Neural progenitor cell (in vitro differentiated cells): ENCODE measurements at places on chromosomes 2 and 18.

- H3K36me3 ChIP-seq = no peaks in the 10 kb centered on the region
- no peaks in the 10 kb centered on the region for H3K4me1 ChIP-seq
- no peak overlapping the region for H3K27ac ChIP-seq
- no peaks in the 10 kb centered on the region for H3K27me3 ChIP-seq
- H3K4me3 ChIP-seq = no peak overlapping the region
Observed at GRCh38 chr2:41204315-41204714, 752.4 kb upstream of the SLC8A1 start.

- no peaks in the 10 kb centered on the region for H3K27me3 ChIP-seq
- no peak for DNase-seq
- peaks cover 11% of the 10 kb centered on the region for H3K4me1 ChIP-seq
- no peak overlapping the region for H3K27ac ChIP-seq
- no peak overlapping the region for H3K4me3 ChIP-seq
Observed at GRCh38 chr2:121804997-121805765, 49.7 kb downstream of the TSN start.

- no peaks in the 10 kb centered on the region for H3K27me3 ChIP-seq
- H3K4me1 ChIP-seq = peaks cover 13% of the 10 kb centered on the region
- no peaks in the 10 kb centered on the region for H3K36me3 ChIP-seq
- no peak for DNase-seq
- H3K4me3 ChIP-seq = no peak overlapping the region
- no peak overlapping the region for H3K27ac ChIP-seq
Observed at GRCh38 chr18:42475157-42475556, 520.1 kb downstream of the PIK3C3 start.

DNA sequence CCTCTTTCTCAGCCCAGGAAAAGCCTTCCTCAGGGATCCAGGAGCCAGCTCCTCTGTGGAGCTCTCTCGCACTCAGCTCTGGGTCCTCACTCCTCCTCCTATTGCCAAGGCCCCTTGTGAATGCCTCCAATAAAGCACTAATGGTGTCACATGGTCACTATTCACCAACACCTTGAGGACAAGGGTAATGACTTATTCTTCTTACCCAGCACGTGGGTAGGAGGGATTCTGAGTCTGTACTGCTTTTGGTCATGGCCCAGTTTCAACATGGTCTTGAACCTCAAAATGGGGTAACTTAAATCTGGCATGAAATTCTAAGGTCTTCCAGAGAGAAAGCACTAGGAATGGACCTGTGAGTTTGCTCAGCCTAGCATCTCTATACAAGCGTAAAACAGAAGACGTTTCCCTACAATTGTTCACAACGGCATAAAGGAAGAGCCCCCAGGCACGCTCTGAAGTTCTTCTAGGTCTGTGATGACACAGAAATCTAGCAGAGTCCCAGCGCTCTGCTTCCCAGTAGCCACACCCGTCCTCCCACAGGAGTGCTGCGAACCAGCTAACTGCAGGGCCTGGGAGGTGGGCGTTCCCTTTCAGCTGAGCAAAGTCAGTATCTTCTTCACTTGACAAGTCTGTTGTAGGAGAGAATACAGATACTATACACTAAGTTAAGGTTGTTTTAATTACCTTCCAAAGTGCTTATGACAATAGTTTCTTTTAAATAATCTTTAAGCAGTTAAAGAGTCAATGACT, 14.6 kb upstream of the KIDINS220 start:
- no peak for DNase-seq
- no peaks in the 10 kb centered on the region for H3K36me3 ChIP-seq
- no peak overlapping the region for H3K27ac ChIP-seq
- H3K4me1 ChIP-seq = no peaks in the 10 kb centered on the region
- H3K27me3 ChIP-seq = no peaks in the 10 kb centered on the region

GRCh38 chr2:8009010-8009597, 672.8 kb upstream of the ID2 start:
- H3K27me3 ChIP-seq = no peaks in the 10 kb centered on the region
- H3K36me3 ChIP-seq = no peaks in the 10 kb centered on the region
- no peaks in the 10 kb centered on the region for H3K4me1 ChIP-seq
- no peak overlapping the region for H3K4me3 ChIP-seq
- H3K27ac ChIP-seq = no peak overlapping the region

GRCh38 chr18:48445540-48445939, 36.4 kb upstream of the ZBTB7C start:
- H3K36me3 ChIP-seq = no peaks in the 10 kb centered on the region
- no peak overlapping the region for H3K27ac ChIP-seq
- H3K4me1 ChIP-seq = no peaks in the 10 kb centered on the region
- peak; percentile 84 for DNase-seq
- H3K4me3 ChIP-seq = no peak overlapping the region
- no peaks in the 10 kb centered on the region for H3K27me3 ChIP-seq

- H3K27me3 ChIP-seq = no peaks in the 10 kb centered on the region
- no peak for DNase-seq
- H3K4me3 ChIP-seq = no peak overlapping the region
- H3K4me1 ChIP-seq = no peaks in the 10 kb centered on the region
Observed at GRCh38 chr2:147715807-147716206, 129.0 kb upstream of the ACVR2A start.

- H3K4me1 ChIP-seq = peaks cover 20% of the 10 kb centered on the region
- no peak overlapping the region for H3K27ac ChIP-seq
- H3K4me3 ChIP-seq = no peak overlapping the region
Observed at GRCh38 chr2:168198476-168199207, 48.8 kb downstream of the STK39 start.

DNA sequence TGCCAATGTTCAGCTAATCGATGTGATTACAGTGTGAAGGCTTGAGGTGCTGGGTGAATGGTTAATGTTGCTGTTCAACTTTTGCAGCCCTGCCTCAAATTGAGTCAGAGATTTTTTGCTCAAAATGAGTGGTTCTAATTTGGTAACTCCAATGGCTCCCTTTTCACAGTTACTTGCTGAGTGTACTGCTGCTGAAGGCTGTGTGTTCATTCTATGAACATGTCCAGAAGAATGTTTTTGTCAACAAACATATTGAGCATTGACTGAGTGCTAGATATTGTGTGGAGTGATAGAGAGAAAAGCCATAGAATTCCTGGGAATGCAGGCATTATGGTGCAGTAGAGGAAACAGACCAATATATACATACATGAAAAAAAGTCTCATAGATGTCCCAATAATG, 39.0 kb upstream of the TCF4 start:
- H3K4me1 ChIP-seq = no peaks in the 10 kb centered on the region
- DNase-seq = no peak
- H3K36me3 ChIP-seq = no peaks in the 10 kb centered on the region

DNA sequence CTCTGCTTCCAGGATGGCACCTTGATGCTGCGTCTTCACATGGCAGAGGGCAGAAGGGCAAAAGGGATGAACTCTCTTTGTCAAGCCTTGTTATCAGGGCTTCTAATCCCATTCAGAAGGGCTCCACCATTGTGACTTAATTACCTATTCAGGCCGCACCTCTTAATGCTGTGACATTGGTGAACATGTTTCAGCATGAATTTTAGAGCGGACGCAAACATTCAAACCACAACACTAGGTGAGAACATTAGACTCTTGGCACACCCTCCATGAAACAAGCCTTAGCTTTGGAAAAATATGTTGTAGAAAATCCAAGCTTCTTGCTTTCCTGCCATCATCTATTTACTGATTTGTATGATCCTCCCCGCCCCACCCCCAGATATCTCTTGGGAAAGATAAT, 17.9 kb downstream of the DAW1 start:
- no peak overlapping the region for H3K4me3 ChIP-seq
- no peaks in the 10 kb centered on the region for H3K4me1 ChIP-seq
- no peaks in the 10 kb centered on the region for H3K27me3 ChIP-seq
- peak; percentile 41 for DNase-seq

DNA sequence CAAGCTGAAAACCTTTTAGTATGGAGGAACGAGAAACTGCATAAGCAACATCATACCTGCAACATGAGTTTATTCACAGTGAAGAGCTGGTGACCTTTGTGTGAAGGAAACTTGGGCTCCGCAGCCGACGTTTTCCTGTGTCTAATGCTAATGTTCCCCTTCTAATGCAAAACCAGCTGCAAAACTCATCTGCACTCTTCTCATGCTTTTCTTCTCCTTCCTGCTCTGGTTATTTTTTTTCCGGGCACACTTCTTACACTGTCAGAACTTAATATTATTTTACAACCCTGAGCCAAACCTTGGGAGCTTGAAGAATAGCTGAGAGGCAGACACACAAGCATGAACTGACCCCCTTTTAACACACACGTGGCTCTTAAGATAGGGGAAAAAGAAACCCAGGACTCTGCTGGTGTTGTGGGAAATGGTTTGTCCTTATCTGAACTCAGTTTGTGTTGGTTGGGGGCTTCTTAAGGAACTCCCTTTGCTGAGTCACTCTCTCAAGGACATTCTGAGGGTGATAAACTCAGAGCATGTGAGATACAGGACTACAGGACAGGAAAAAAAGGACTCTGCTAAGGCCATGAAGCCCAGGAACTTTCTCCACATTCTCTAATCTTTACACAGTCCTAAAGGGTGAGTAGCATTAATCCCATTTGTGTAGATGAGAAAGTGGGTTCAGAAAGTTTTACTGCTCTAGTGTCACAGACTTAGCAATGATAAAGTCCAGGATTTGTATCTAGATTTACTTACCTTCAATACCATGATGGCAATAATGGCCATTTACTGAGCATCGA, 439.3 kb upstream of the TRIB2 start:
- H3K27me3 ChIP-seq = no peaks in the 10 kb centered on the region
- H3K4me1 ChIP-seq = no peaks in the 10 kb centered on the region
- DNase-seq = no peak
- no peak overlapping the region for H3K4me3 ChIP-seq
- no peak overlapping the region for H3K27ac ChIP-seq

GRCh38 chr18:6482198-6482977, 67.7 kb upstream of the L3MBTL4 start:
- no peaks in the 10 kb centered on the region for H3K36me3 ChIP-seq
- no peak overlapping the region for H3K4me3 ChIP-seq
- H3K27ac ChIP-seq = no peak overlapping the region
- peak; percentile 83 for DNase-seq
- H3K27me3 ChIP-seq = no peaks in the 10 kb centered on the region

- peak overlapping the region; percentile 74 for H3K27ac ChIP-seq
- peaks cover 8% of the 10 kb centered on the region for H3K36me3 ChIP-seq
- DNase-seq = no peak
- H3K4me3 ChIP-seq = no peak overlapping the region
Observed at GRCh38 chr18:56235071-56235470, 403.3 kb downstream of the TXNL1 start.

- no peaks in the 10 kb centered on the region for H3K4me1 ChIP-seq
- peak overlapping the region; percentile 51 for H3K4me3 ChIP-seq
- H3K27me3 ChIP-seq = peaks cover 96% of the 10 kb centered on the region
- H3K36me3 ChIP-seq = no peaks in the 10 kb centered on the region
Observed at GRCh38 chr2:176638167-176639015, 369.1 kb downstream of the MTX2 start.

DNA sequence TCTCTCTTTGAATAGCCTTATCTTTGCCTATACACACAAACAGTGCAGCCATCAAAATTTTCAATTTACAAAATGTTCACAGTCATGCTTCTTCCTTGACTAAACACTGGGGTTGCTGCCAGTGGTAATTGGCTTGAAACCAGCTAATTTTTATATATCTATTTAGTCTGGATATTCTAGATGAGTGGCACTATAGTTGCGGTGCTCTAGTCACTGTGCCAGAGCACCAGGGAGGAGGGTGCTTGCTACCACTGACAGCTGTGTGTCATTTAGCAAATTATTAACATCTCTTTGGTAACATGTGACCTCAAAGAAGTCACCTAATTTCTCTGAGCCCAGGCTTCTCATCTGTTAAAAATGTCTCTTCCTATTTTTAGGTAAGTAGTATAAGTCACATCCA, 130.4 kb downstream of the MEIS1 start:
- H3K4me1 ChIP-seq = peaks cover 82% of the 10 kb centered on the region
- H3K27me3 ChIP-seq = no peaks in the 10 kb centered on the region
- no peak overlapping the region for H3K4me3 ChIP-seq

DNA sequence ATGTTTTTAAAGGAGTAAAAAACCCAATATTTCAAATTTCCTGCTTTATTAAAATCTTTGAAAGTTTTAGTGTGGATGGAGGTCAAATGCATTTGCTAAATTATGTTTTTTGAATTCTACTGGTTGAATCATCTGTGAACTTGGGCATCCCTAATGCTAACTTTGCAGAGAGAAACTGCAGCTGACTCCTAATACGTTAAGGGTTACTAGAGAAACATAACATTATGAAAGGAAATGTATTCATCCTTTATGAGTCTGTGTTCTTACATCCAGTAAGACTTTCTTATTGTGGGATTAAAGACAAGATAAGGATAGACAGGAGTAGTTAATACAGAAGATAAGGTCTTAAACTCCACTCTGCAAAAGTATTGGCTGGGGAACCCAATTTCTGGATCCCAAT, 140.6 kb downstream of the FAM124B start:
- peaks cover 9% of the 10 kb centered on the region for H3K4me1 ChIP-seq
- H3K4me3 ChIP-seq = no peak overlapping the region
- DNase-seq = no peak
- no peaks in the 10 kb centered on the region for H3K36me3 ChIP-seq
- H3K27me3 ChIP-seq = no peaks in the 10 kb centered on the region

DNA sequence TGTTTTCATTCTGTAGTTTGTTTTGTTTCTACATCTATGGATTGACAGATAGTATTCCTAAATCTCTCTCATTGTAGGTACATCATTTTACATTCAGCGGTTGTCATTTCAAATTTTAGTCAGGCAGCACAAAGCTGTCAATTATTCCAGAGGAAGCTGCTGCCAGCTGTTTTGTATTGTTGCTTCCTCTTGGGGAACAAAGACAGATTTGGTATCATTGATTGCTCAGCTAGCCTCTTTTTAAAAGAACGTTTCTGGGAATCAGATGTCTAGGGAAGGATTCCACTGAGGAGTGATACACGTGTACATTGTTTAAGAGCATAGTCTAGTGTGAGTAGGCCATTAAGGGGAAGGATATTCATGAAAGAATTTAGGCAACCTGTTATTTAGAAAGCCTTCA, 145.8 kb downstream of the AGPS start:
- H3K27me3 ChIP-seq = no peaks in the 10 kb centered on the region
- peaks cover 6% of the 10 kb centered on the region for H3K4me1 ChIP-seq
- no peak overlapping the region for H3K4me3 ChIP-seq
- no peaks in the 10 kb centered on the region for H3K36me3 ChIP-seq
- no peak overlapping the region for H3K27ac ChIP-seq

DNA sequence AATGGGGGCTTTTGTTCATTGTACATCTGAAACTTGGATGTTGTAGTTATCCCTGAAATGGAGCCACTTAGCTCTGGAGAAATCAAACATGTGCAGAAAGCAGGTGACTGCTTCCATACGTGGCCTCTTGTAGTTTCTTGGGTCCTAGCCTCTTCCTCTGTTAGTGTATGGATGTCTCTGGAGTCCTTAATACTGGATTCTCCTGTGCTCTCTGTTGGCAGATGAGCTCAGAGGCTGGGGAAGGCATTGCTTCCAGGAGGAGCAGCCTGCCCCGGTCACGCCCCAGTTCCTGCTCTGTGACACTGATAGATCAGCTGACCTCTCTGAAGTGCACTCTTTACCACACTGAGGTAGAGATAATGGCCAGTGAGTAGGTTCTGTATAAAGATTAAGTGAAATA, 176.2 kb downstream of the LDLRAD4 start:
- no peak overlapping the region for H3K4me3 ChIP-seq
- H3K27me3 ChIP-seq = no peaks in the 10 kb centered on the region
- no peaks in the 10 kb centered on the region for H3K4me1 ChIP-seq
- no peak for DNase-seq

- H3K27ac ChIP-seq = no peak overlapping the region
- H3K4me1 ChIP-seq = peaks cover 7% of the 10 kb centered on the region
- H3K27me3 ChIP-seq = no peaks in the 10 kb centered on the region
- DNase-seq = no peak
- no peaks in the 10 kb centered on the region for H3K36me3 ChIP-seq
- no peak overlapping the region for H3K4me3 ChIP-seq
Observed at GRCh38 chr2:50711714-50712113, 320.2 kb downstream of the NRXN1 start.

GRCh38 chr18:40877096-40877495, 1077.9 kb upstream of the PIK3C3 start:
- H3K4me1 ChIP-seq = no peaks in the 10 kb centered on the region
- no peak overlapping the region for H3K27ac ChIP-seq
- no peak for DNase-seq
- no peaks in the 10 kb centered on the region for H3K36me3 ChIP-seq
